Kasumi-1 (cell line): ENCODE measurements at places on chromosomes 11 and 22.
A peak's percentile ranks its signal among the peaks of the same experiment; 100 is the strongest.

- no peak for DNase-seq
Measured at GRCh38 chr11:12516387-12517105, 139.2 kb downstream of the PARVA start.

DNA sequence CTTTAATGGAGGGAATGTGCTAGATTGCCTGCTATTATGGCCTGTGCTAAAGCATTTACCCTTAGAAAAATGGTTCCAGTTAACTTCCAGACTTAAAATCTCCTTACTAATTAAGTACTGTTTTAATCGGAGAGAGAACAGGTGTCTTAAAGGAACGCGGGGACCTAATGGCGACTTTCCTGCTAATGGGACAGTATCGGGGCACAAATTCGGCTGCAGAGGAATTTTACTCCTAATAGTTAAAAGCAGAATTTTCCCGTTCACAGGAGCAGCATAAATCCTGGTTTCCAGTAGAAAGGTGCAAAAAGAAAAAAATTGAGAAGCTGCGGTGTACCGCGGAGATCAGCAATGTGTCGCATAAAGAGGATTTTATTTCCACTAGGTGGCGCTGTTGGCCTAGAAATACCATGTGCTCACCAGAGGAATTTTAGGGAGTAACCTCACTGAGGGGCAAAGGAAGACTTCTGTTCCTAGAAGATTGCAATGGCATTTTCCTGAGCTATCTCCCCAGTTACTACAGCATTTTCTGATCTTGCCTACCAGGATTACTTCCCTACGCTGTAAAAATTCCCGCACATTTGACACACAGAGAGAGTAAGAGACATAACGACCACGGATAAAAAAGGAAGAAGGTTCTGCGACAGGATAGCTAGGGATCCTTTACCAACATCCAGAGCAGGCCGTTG, 44.5 kb downstream of the ZNF280B start:
- DNase-seq, result peak; percentile 65

DNA sequence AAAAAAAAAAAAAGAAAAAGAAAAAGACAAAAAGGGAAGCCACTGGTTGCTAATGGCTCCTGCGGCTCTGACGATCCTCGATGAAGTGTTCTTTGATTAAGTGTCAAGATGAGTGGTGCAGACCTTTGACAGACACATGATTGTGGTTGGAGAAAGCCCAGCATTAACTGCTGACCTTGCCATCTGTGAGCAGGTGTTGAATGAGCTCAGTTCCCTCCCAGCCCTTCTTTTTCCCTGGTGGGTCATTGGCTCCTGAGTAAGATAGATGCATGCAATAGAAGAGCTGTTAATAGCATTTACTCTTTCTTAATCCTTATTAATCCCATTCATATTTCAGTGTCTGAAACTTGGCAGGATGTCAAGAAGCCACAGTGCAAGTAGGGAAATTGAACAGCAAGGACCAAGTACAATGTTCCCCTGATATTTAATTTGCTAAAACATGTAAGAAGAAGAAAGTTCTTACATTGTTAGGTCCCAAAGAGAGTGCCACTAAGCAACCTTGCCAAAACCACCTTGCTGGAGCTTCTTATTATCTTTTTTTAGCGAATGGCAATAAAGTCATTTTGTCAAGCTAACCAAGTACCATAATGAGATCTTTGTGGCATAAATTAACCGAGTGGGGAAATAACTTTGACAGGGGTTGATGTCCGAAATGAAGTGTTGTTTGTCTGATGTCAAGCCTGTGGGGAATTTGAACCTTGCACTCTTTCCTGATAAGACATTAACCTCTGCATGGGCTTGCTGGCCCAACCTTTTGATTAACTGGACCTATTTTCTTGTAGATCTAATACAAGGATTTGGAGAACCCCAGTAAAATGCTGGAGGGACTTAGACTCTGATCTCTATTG, 113.7 kb downstream of the PTPRJ start:
- no peak for DNase-seq

DNA sequence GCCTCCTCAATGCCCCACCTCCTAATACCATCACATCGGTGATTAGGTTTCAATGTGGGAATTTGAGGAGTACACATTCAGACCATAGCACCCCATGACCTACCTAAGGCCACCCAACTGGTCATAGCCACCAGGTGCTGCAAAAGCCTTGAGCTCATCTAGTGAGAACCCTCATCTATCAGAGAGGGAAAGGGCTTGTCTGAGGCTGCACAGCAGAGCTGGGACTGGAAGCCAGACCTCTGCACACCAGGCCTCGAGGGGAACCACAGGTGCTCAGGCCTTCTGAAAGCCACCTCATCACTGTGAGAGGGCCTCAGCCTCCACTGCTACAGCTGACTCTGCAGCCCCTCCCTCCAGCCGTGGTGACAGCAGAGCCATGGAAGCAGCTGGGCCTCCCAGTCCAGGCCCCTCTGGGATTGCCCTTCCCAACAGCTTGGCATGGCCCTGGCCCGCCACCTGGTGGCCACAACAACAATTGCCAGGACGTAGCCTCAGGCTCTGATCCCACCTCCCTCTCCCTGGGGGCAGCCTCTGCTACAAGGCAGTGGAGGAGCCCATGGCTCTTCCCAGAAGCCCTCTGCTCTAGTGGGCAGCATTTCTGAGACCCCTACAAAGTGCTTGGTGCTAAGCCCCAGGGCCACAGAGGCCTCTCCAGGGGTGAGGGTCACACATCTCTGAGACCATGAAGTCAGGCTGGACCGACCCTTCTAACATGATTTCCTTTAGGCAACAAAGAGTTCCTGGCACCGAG, 41.0 kb upstream of the PRDM11 start:
- peak; percentile 67 for DNase-seq

DNA sequence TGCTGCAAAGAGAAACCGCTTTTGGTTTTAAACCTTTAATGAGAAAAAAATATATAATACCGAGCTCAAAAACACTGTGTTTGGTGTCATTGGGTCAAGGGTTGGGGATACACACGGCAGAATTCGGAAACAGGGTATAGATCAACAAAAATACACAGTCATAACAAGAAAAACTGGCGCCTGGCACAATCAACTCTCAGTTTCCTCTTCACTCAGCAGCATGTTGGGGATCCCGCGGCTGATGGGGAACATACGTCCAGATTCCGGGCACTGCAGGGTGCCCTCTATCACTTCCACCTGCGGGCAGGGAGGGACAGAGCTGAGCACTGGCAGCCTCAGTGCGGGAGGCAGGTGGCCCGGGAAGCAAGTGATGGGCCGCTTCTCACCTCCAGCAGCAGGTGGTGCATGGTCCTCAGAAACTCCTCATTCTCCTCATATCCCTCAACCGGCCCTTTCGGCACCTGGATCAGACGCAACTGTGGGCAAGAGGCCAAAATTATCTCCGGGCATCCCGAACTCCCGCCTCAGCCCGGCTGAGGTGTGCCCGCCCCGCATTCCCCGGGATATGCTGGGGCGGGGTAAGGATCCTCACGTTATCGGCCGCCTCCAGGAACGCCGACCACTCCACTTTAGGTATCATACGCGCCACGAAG, 561 bp downstream of the TRMT112 start:
- DNase-seq, result no peak

DNA sequence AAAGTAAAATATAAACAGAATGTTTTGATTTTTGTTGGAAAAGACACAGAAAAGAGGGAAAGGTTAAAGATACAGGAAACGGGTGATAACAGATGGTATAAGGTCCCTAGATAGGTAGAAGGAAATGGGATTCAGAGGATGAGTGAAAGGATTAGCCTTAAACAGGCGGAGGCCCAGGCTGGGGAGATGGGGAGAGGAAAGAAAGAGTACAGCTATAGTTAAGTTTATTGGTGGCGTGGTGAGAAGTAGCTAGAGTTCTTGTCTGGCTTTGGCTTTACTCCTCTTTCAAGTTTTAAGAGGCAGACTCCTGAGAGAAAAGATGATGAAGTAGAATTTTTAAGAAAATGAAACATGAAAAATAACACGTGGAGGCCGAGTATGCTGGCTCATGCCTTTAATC, 13.7 kb downstream of the ZBTB44 start:
- DNase-seq, result no peak

GRCh38 chr22:46361826-46362202, 26.3 kb downstream of the TRMU start:
- no peak for DNase-seq

- DNase-seq, result no peak
Measured at GRCh38 chr11:94031625-94032024, 10.5 kb downstream of the HEPHL1 start.

DNA sequence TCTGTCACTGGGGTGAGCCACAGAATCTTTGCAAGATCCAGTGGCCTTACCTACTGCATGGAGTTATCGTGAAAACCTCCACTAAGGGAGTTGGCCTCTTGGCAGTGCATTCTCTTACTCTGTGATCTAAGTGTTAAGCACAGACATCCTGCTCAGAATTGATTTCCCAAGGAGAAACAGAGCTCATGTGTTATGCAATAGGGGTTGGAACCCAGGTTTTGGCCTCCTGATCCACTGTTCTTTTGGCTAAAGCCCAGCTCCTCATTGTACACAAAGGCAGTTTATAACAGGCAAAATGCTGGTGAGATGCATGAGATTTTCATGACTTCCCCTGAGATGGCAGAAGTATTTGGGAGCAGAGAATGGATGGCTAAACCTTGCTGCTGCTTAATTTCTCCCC, 11.8 kb downstream of the DTX4 start:
- DNase-seq, result no peak

DNA sequence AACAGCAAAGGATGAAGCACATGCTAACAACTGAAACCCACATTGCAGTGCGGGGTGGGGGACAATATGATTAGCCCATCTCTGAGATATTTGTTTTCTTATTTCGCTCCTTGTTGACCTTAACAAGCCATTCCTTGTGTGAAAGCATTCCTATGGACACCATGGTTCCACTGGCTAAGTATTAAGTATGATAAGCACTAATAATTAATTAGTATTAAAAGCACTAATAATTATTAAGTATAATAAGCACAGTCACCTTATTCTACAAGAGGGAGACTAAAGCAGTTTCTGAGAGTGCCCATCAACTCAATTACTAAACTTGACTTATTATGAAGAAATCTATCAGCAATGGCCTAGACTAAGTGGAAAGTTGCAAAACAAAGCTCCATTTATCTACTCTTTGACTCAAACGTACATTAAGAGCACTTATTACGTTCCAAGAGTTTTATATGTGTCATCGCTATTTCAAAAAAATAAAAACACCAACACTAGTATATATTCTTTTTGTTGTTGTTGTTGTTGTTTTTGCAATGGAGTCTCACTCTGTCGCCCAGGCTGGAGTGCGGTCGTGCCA, 65.3 kb downstream of the RBFOX2 start:
- DNase-seq, result no peak

GRCh38 chr11:92480499-92480898, 255.9 kb downstream of the FAT3 start:
- no peak for DNase-seq

GRCh38 chr11:74701351-74701750, 29.9 kb downstream of the CHRDL2 start:
- peak; percentile 35 for DNase-seq

GRCh38 chr11:95895815-95896214, 28.1 kb downstream of the MTMR2 start:
- peak; percentile 74 for DNase-seq

GRCh38 chr11:128581561-128582272, 5.6 kb downstream of the ETS1 start:
- no peak for DNase-seq

DNA sequence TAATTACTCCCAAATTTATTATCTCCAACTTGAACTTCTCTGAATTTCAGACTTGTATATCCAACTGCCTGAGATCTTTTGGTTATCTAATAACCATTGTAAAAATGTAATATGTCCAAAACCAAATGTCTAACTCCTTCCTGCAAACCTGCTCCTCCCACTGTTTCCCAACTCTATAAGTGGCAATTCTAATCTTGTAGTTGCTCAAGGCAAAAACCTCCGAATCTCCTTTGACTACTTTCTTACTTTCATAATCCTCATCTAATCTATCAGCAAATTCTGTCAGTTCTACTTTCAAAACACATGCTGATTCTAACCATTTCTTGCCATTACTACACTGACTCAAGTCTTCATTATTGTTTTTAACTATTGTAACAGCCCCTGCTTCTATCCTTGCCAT, 55.7 kb downstream of the FAM168A start:
- no peak for DNase-seq

DNA sequence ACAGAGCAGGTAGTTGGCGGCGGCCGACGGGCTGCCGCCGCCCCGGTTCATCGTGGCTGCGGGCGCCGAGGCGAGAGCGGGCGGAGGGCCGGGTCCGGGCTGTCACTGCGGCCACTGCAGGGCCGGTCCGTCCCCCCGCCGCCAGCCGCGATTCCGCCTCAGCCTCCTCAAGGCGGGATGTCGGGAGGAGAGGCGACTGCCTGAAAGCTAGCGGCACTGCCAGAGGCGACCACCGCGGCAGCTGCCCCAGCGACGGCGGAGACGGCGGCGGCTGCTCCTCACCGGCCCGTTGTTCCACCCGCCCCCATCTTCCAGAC, 234 bp downstream of the SESN3 start:
- DNase-seq, result no peak

- no peak for DNase-seq
Measured at GRCh38 chr22:41140365-41140957, 48.1 kb downstream of the EP300 start.

DNA sequence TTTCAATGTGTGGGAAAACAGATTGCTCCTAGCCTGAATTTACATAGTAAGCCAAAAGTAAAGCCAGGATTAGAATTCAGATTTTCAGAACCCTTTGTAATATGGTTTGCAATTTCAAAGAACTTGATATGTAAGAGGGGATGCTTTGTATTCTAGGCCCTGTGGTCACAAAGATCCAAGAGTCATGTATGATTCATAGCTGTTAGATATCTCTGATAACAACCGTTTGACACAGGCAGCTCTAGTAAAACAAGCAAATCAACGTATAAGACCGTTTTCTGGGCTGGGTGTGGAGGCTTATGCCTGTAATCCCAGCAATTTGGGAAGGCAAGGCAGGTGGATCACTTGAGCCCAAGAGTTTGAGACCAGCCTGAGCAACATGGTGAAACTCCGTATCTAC, 79.6 kb downstream of the EMSY start:
- DNase-seq, result no peak

GRCh38 chr11:63766531-63767235, 1.9 kb downstream of the ZFTA start:
- DNase-seq, result no peak

- no peak for DNase-seq
Measured at GRCh38 chr11:43924112-43924855, 18.2 kb upstream of the C11orf96 start.

- DNase-seq, result no peak
Measured at GRCh38 chr22:25361899-25362214, 142.4 kb downstream of the CRYBB2 start.

- DNase-seq, result peak; percentile 55
Measured at GRCh38 chr11:73372375-73372993, 3.7 kb upstream of the RELT start.

GRCh38 chr22:30178181-30179126, 68.1 kb downstream of the LIF start:
- DNase-seq, result no peak

GRCh38 chr11:13896981-13897353, 65.6 kb upstream of the SPON1 start:
- DNase-seq, result no peak

GRCh38 chr11:35764417-35764816, 101.8 kb downstream of the TRIM44 start:
- DNase-seq, result no peak

DNA sequence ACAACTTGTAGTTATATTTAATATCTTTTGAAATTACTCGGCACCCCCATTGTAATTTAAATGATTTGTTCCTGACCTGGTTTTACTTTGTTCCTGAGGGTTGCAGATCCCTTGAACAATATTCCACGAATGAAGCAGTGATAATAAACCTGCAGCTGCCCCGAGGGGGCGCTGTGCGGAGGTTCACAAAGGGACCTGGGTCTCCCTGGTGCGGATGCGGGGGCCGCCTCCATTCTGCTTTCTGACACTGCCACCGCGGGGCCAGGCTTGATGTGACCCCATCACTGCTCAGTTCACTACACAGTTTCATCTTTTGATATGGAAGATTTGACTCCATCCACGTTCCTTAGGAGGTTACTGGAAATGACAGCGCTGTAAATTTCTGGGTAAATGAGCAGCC, 62.9 kb upstream of the PRODH start:
- no peak for DNase-seq
